ENCODE measurements at places on chromosomes 7 and 10.

DNA sequence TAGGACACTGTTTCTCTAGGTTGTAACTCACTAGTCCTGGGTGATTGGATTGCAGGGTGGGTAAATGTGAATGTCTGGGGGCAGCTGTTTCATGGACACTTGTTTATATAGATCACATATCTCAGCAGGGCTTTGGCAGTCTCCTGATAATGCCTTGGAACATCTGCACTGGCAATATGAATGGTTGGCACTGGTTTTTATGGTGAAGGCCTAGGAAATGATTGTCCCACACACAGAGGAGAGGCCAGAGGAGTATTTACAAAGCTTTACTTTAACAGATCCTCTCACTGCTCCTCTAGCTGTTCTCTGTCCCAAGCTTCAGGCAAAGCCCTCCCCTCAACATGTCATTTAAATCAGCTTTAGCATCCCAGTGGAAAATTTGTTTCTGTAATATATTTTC is 171.3 kb upstream of the STEAP4 start:
- DNase-seq, result no peak

DNA sequence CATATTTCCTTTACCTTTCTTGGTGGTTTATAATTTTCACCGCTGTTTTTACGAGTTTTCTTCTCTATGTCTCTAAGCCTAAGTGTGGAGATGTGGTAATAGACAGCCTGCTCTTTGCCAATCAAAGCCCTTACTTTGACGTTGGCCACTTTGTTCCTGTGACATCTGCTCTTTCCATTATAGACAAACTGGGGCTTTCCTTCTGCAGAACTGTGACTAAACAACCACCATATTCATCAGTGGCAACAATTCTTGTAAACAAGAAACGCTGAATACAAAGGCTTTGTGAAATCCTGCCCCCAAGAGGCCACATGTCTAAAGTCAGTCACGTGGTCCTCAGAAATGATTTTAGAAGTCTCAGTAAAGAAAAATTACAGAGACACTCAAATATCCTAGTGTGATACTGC is 59.6 kb upstream of the CAPZA2 start:
- DNase-seq, result no peak

DNA sequence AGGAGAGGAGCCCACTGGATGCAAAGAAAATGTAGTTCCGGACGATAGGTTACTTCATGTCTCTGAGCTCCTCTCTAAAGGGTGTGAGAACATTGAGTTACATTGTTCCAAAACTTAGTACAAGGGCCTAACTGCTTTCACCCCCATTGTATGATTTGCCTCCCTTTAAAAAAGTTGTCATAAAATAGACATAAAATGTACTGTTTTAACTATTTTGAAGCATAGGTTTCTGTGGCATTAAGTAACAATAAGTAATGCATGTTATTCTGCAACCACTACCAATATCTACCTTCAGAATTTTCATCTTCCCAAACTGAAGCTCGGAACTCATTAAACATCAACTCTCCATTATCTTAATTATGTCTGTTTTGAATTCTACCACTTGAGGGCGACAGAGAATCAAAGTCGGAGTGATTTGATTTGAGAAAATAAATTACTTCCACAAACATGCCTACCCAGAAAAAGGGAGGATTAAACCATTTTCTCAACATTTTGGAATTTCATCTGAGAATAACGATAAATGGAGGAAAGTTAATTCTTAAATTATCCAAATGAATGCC is 2.7 kb downstream of the IGFBP1 start:
- DNase-seq, result peak; percentile 15

DNA sequence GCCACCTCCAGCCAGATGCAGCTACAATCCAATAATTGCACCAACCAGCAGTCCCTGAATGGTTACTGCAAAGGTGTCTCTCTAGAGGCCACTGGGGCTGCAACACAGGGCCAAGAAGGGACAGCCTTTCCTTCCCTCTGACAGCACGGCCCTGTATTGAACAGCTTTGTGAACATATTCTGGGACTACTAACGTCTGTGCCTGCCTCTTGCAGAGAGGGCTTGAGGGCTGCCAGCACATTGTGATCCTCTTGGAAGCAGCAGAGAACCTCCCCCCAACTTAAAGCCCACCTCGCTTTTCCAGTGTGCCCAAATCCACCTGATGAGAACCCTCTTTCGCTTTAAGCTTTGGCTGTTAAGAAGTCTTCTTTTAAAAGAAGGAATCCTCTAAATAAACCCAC is 415.9 kb downstream of the RPS24 start:
- no peak for DNase-seq

DNA sequence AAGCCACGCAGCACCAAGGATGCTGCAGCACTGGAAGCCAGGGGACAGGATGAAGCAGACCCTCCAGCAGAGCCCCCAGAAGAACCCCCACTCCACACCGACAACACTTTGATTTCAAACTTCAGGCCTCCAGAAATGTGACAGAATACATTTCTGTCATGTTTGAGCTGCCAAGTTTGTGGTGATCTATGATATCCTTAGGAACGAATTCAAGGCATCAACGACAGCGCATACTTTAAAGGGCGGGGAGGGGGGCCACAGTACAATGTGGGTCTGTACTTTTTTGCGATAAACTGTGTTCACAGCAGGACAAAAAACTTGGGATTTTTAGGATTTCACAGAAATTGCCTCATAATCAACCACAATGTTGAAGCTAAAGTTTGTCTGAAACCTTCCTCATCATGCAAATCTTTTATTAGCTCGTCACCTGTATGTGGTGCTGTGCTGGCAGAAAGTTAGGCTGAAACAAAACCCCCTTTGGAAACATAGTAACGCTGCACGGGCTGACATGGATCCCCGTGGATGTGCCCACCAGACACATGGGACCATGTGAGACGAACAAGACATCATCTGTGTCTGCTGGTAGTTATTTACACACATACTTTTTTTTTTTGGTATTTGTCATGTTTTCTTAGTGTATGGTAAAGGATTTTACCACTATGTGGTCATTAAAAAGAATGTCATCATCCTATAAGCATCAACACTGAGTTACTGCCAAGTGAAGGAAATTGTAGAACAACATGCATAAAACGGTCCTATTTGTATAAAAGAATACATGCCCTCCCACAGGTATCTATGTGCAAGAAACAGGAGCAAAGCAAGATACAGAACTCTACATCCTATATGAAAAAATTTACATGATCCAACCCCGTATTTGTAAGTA is 113.3 kb upstream of the AFAP1L2 start:
- no peak for DNase-seq

DNA sequence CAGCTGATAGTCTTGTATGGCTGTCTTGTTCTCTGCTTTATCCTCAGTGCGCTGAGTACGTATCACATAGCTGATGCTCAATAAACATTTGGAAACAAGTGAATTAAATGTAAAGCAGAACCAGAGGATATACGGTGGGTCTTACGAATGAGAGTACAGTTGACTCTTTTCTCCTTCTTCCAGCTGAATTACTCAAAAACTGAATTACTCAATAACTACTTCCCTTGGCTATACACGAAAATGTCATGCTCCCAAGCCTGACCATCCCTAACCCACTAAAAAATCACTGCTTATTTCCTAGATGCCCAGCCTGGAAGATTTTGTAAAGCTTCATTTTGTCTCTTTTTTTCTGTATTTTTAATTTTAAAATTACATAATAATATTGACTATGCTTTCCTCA is 3.2 kb upstream of the RSU1 start:
- DNase-seq, result no peak

- no peak for DNase-seq
Measured at GRCh38 chr7:101740981-101741725, 76.3 kb upstream of the CUX1 start.

DNA sequence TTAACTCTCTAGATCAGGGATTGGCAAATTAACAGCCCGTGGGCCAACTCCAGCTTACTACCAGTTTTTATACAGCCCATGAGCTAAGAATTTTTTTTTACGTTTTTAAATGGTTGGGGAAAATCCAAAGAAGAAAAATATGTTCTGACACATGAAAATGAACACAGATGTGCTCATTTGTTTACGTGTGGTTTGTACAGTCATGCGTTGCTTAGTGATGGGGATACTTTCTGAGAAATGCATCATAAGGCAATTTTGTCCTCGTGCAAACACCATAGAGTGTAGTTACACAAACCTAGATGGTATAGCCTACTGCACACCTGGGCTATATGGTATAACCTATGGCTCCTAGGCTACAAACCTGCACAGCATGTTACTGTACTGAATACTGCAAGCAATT is 8.3 kb upstream of the SMKR1 start:
- no peak for DNase-seq

GRCh38 chr7:130084037-130084875 is 13.9 kb downstream of the KLHDC10 start:
- DNase-seq, result no peak

- DNase-seq, result no peak
Measured at GRCh38 chr7:114921631-114922025, 266 bp upstream of the MDFIC start.

GRCh38 chr10:60335708-60336107 is 54.0 kb downstream of the ANK3 start:
- peak; percentile 65 for DNase-seq

DNA sequence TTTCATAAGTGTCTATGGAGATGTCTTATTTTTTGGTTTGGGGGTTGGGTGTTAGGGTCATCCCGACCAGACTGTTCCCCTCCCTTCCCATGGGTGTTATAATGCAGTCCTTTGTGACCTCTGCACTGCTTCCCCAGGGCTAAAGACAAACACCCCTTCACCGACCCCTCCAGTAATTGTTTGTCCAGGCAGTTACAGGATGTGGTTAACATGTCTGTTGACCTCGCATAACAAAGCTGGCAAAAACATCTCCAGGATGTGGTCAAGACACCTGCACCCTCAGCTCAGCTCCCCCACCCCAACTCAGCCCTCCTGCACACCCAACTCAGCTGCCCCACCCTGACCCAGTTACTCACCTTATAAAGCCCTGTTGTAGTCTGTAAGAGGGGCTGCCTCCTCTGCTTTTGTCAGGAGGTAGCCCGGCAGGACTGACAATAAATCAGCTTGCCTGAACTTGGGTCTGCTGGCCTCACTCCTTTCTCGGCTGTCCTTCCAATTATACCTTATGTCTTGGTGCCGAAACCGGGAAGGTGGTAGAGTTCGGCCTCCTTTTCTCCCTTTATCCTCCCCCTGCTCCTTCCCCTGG is 102.2 kb downstream of the ZNF92 start:
- DNase-seq, result no peak

DNA sequence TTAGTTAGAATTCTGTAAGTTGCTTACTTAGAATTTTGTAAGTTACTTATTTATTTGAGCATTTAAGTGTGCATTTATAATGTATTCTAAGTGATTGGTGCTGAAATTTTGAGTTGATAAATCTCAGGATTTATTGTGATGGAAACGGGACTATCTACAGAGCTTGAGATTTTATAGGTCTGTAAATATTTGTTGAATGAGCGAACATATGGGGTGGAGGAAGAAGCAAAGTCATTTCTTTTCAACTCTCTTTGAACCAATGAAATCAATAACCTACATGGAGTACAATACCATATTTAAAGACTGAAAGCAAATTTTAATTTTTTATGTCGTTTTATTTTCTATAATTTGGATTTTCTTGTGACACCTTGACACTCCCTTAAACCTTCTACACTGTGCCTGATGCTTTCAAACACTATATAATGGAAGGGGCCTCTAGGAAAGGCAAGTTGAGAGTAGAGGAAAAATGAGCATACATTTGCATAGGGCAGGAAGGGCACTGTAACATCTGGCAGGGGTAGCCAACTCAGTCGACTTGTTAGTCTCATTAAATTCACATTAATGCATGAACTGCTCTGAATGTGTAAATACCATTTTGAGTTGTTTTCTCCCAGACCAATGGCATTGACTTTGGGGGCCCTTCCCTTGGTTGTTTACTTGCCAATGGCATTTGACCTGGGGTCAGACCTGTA is 204.2 kb downstream of the DYNC1I1 start:
- DNase-seq, result no peak

DNA sequence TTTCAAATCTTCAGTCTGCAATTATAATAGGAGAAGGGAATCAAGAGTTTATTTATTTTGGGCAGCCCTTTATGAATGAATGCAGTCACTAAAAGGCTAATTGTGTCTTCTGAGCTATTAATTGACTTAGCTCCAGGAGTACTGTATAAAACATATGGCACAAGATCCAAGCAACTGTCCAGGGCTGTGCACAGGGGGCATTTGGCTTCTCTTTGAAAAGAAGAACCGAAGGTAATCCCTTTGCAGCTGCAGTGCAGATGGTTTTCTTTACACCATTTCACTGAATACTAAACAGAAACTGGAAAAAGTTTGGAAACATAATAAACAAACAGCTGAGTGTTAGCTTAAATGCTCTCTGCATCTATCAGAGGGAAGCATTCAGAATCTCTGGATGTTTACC is 282.6 kb upstream of the LRRN3 start:
- no peak for DNase-seq

DNA sequence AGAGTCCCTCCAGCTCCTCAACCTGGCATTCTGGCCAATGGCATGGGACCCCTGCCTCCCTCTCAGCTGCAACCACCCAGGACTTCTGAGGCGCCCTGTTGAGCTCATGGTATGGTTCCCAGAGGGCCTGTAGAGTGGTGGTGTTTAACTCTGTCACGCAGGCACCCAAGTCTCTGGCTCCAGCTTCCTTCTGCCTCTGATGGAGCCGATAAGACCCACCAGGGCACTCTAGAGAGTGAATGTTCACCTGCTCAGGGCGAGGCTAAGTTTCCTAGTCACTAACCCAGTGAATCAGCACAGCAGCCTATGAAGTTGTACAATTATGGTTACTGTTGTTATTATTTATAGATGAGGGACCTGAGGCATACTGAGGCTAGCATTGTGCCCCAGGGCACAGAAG is 120.4 kb downstream of the ZMIZ1 start:
- no peak for DNase-seq

DNA sequence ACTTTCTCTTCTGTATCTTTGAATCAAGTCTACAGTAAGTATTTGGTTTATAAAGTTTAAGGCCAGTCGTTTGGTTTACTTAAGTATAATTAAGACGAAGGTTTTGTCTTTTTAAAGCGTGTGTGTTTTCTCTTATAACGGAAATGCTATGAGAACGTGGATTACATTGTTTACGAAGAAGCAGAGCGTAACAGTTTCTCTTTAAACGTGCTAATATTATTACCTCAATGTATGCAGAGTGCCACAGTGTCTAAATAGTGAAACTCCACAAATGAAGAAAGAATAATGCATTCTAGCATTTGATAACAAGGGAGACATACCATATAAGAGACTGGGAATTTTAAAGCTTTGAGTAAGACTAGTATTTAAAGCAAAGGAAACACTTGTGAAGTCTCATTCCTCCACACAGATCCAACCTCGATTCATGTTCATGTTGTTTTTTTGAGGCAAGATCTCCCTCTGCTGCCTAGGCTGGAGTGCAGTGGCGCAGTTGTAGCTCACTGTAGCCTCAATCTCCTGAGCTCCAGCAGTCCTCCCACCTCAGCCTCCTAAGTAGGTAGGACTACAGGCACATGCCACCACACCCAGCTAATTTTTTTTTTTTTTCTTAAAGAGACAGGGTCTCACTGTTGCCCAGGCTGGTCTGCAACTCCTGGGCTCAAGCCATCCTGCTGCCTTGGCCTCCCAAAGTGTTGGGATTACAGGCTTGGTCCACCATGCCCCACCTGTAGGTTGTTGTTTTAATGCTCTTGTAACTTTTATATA is 75.1 kb downstream of the ANKRD61 start:
- no peak for DNase-seq
